ENCODE measurements at places on chromosomes 6 and 20.

- DNase-seq: no peak
Observed at GRCh38 chr6:92559003-92559402, 860.4 kb downstream of the EPHA7 start.

- DNase-seq: no peak
Observed at GRCh38 chr6:112149719-112150263, 62.4 kb downstream of the FAM229B start.

- no peak for DNase-seq
Observed at GRCh38 chr6:11953641-11954040, 58.5 kb upstream of the HIVEP1 start.

DNA sequence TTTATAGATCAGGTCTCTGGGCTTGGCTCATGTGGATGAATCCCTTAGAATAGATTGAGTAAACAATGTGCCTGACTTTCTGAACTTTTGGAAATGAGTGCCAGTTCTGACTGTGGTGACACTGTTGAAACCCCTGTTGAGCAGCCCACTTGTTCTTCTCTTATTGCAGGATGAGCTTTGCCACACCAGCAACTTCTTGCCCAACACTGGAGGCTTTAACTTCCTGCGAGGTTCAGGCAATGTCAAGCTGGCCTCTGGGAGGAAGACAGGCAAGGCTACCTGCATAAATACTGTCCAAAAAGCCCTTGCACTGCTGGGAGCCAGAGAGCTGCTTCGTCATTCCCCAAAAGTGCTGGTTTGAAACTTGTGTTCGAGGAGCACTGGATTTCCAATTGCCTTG is 32.8 kb upstream of the SMIM8 start:
- DNase-seq: no peak

- no peak for DNase-seq
Observed at GRCh38 chr6:139334806-139335446, 39.5 kb downstream of the CITED2 start.

DNA sequence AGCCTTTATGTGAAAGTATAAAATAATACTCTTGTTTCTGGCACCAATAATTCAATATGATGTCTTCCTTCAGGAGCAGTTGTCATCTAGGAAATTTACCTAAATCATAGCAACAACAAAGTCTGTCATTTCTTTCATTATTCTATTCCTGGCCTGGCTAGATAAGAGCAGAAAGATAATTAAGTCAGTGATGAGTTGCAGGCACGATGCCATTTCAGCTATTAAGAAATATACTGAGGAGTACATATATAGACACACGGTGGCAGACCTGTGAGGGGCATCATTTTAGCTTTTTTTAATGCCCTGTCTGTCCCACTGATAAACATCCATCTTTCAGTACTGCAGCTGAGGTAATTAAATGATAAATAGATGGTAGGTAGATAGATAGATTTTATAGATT is 756.1 kb upstream of the EPHA7 start:
- no peak for DNase-seq

DNA sequence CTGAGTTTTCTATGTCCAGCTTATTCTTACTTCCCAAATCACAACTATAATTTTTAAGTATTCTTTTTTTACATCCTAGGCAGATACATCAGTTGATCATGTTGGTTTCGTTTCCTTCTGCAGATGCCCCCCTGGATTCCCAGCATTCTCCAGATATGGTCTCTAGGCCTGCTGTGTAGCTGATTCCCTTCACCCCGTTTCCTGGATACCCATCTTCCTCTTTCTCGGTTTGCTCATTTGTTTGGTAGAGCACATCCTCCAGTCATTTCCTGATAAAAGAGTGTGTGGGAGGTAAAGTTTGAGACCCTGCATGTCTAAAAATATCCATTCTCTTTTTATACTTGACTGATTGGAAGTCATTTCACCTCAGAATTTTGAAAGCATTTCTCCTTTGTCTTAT is 66.4 kb downstream of the ANKS1A start:
- no peak for DNase-seq
